ENCODE measurements at places on chromosomes 4 and X. TPM values are rescaled to one million over a fixed set of nuclear protein-coding genes. Genes with fewer than 3 reads are reported as not detected.

GABRB1 gene
- 3.3 TPM for polyA plus RNA-seq

SCFD2 gene
- polyA plus RNA-seq = 8.3 TPM

TMEM156 gene
- not detected for polyA plus RNA-seq

ETDA gene
- polyA plus RNA-seq = 1.6 TPM

NDNF gene
- 4.3 TPM for polyA plus RNA-seq

FHDC1 gene
- polyA plus RNA-seq = 11.4 TPM

ING2 gene
- 27.2 TPM for polyA plus RNA-seq

ZCCHC18 gene
- polyA plus RNA-seq = 132 TPM

JADE3 gene
- polyA plus RNA-seq = 6.8 TPM

FGF13 gene
- polyA plus RNA-seq = 242 TPM

SLC26A1 gene
- polyA plus RNA-seq = 1.1 TPM

CDKL5 gene
- 5.1 TPM for polyA plus RNA-seq

STK26 gene
- polyA plus RNA-seq = 8.8 TPM

BEX1 gene
- 1,035 TPM for polyA plus RNA-seq

MAGEB10 gene
- polyA plus RNA-seq = not detected

ITGB1BP2 gene
- polyA plus RNA-seq = 5.4 TPM

METTL14 gene
- polyA plus RNA-seq = 40.5 TPM

GUCY1B1 gene
- polyA plus RNA-seq = 13.6 TPM

TLR7 gene
- polyA plus RNA-seq = not detected

LRRC66 gene
- 1.2 TPM for polyA plus RNA-seq

MAGEE1 gene
- 24.8 TPM for polyA plus RNA-seq

FDCSP gene
- polyA plus RNA-seq = not detected

NKX6-1 gene
- polyA plus RNA-seq = 20.1 TPM

IL2RG gene
- not detected for polyA plus RNA-seq

Measured in neural cell (in vitro differentiated cells).